Activated T-cell treated with anti-CD3 and anti-CD28 coated beads for 4 hours (primary cell): ENCODE measurements at places on chromosomes 7 and 10.

DNA sequence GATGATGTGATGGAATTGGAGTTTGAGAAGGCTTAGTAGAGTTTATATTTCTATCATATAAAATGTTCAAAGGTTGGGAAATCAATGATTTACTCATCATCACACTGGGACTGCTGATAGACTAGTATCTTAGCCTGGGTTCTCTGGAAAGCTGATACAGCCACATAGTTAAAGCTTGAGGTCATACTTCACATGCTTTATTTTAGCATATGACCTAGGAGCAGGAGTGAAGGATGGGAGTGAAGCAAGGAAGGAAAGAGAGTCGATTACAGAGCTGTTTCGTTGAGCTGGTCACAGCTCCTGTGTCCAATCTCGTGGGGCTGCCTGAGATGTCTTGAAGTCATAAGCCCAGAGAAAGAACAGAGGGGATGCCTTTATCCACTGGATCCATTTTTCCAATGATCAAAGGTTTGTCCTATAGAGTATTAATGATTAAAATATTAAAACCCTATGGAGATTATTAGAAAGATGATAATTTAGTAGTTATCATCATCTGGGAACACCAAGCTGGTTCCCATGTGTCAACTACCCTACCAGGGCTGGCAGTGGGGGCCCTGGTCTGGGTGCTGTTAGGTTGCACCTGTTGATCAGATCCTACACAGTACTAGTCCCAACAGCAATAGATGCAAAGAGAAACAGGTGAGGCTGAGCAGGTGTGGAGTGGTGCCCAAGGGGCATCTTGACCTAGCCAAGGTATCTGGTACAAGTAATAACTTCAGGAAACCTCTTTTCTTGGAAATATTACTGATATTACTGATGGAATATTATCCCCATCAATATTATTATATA, 77.8 kb downstream of the BAMBI start:
- no peak for DNase-seq

DNA sequence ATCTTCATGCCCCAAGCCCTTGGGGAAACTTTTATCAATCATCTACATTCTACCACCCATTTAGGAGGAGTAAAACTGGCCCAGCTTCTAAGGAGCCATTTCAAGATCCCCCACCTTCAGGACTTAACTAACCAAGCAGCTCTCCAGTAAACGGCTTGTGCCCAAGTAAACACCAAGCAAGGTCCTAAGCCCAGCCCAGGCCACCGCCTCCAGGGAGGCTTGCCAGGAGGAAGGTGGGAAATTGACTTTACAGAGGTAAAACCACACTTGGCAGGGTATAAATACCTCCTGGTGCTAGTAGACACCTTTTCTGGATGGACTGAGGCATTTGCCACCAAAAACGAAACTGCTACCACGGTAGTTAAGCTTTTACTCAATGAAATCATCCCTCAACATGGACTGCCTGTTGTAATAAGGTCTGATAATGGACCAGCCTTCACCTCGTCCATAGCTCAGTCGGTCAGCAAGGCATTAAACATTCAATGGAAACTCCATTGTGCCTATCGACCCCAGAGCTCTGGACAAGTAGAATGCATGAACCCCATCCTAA, 5.6 kb downstream of the AKR1B15 start:
- DNase-seq, result no peak

GRCh38 chr10:42553064-42553407, 85.3 kb downstream of the ZNF33B start:
- DNase-seq, result no peak

GRCh38 chr7:129843365-129843898, 109.3 kb downstream of the UBE2H start:
- no peak for DNase-seq

GRCh38 chr10:91635401-91636400, 2.8 kb upstream of the PPP1R3C start:
- DNase-seq, result peak; percentile 44
